ENCODE measurements at places on chromosomes 16 and 17.

GRCh38 chr17:56313201-56313600 lies 159.9 kb downstream of the ANKFN1 start:
- DNase-seq, result no peak

- DNase-seq, result no peak
Measured at GRCh38 chr16:49484936-49485335, 111.3 kb downstream of the C16orf78 start.

GRCh38 chr17:46935658-46936266 lies 12.8 kb downstream of the GOSR2 start:
- DNase-seq, result no peak

GRCh38 chr17:12588531-12588930 lies 77.2 kb upstream of the MYOCD start:
- DNase-seq, result no peak
